ENCODE measurements at places on chromosomes 1 and 21. TPM values are rescaled to one million over a fixed set of nuclear protein-coding genes. Genes with fewer than 3 reads are reported as not detected.

- peak; percentile 72 for DNase-seq
These were observed 5.5 kb downstream of the AZIN2 start for GRCh38 chr1:33086384-33086850.

- DNase-seq: no peak
These were observed 20.8 kb downstream of the CTH start for GRCh38 chr1:70431874-70432273.

GRCh38 chr1:41807390-41807789, 111.3 kb downstream of the HIVEP3 start:
- DNase-seq: no peak

DNA sequence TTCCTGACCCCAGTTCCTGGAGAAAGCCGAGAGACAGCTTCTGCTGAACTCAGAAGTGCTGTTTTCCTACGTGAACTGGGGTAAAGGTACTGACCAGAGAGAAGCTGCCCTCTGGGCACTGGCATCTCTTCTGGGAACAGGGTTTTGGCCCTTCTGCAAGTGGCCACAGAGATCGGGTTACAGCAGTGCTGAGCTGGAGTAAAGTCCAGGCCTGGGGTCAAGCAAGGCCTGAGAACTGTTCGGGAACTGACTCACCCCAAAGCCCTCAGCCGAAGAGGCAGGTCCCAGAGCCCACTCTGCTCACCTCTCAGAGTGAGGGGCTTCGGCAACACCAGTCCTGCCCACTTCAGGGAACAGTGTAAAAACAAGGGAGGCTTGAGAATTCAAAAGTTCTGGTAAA, 177.2 kb upstream of the RUNX1 start:
- no peak for DNase-seq

DNA sequence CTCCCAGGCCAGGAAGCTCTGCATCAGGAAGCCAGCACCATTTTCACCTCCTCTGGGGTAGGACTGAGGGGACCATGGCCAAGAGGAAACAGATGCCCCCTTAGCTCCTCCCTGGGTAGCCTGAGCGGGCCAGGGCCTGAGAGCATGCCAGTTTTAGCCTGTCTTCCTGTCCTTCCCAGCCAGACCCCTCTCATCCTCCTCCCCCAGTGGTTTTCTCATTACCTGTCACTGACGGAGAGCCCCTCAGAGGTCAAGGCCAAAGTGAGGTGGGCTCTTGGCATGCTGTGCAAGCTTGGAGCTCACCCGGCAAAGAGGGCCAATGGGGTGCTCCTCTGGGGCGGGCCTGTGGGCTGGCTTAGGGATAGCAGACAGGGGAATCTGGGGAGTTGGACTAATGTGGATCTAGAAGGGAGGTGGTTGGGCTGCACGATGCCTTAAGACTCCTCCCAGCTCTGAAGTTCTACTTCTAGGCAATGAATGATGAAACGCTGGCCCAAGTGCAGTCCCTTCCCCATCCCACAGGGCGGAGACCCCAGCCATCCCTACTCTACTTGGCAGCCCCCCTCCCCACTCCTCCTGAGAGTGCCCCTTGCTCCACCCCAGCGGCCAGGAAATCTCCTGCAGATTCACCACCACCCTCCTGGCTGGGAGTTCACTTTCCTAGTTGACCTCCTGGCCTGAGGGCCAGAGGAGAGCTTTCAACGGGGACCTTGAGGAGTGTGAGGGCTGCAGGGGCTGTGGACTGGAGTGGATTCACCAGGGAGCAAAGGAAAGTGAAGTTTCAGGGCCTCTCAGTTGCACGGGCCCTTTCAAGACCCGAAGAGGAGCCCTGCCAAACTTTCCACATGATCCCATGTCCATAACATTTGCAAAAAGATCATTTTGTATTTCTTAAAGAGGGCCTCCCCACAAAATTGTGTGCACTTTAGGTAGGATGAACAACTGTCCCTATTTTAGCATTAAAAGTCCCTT, 9.4 kb upstream of the LMNA start:
- DNase-seq: no peak

DNA sequence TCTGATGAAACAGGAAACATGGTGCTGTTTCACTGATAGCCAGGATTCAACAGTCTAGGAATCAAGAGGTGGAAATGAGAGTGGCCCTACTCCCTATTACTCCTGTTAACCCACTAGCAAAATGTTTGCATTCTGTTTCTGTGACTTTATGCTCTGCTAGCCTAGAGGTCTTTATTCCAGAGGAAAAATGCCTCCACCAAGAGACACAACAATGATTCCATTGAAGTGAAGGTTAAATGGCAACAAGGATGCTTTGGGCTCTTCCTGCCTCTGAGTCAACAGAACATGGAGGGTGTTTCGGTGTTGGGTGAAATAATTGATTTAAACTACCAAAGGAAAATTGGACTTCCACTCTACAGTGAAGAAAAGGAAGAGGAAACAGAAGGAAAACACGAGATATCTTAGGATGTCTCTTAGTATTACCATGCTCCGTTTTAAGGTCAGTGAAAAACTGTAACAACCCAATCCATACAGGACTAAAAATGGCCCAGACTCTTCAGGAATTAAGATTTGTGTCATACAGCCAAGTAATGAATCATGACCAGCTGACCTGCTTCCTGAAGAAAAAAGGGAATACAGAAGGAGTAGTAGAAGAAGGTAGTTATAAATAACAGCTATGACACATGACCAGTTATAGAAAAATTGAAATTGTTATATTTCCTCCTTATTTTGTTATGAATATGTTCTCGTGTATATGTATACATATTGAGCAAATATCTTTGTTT, 1237.8 kb downstream of the NCAM2 start:
- DNase-seq: no peak

- DNase-seq: no peak
These were observed 42.6 kb downstream of the LMX1A start for GRCh38 chr1:165313903-165314302.

- no peak for DNase-seq
These were observed 611.1 kb downstream of the AJAP1 start for GRCh38 chr1:5265438-5266075.

DNA sequence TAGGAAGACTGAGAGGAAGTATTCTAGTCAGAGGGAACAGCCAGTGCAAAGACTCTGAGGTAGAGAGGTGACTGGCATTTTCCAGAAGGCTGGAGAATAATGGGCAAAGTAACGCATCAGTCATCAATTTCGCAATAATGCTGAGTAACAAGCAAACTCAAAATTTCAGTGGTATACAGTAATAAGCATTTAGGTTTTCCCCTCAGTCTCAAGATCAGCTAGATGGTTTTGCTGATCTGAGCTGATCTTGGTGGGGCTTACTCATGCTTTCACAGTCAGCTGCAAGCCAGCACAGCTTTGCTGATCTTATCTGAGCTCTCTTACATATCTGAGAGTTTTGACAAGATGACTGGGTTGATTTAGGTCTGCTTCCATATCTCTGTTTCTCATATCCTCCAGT, 108.7 kb downstream of the TSEN15 start:
- no peak for DNase-seq

DNA sequence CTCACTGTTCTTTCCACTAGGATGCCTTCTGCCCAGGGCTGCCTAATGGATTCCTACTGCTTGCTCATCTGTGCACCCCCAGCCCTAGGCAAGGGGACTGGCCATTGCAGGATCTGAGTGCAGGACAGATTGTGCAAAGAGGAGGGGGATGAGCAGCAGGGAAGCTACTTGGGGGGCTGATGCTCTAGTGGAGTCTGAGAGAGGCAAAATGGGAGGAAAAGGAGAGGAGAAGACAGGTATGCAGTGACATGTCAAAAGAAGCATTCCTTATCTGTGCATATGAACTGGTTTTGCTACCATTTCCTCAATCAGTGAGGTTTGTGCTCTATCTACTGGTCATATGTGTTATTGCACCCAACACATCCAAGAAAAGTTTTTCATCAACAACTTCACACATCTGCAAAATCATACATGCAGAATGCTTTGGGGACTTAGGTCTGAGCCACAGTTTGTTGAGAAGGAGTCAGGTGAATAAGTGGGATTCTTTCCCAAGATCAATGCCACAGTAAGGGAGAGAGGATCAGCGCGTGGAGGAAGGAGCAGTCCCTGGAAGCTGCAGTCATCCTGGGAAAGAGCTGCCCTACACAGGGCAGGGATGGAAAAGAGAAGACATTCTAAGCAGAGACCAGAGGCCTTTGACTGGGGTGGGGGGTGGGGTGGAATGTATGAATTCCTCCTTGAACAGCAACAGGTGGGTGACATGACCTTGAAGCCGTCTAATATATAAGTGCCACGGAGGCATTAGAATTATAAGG, 14.4 kb downstream of the SLC5A9 start:
- DNase-seq: peak; percentile 42

DNA sequence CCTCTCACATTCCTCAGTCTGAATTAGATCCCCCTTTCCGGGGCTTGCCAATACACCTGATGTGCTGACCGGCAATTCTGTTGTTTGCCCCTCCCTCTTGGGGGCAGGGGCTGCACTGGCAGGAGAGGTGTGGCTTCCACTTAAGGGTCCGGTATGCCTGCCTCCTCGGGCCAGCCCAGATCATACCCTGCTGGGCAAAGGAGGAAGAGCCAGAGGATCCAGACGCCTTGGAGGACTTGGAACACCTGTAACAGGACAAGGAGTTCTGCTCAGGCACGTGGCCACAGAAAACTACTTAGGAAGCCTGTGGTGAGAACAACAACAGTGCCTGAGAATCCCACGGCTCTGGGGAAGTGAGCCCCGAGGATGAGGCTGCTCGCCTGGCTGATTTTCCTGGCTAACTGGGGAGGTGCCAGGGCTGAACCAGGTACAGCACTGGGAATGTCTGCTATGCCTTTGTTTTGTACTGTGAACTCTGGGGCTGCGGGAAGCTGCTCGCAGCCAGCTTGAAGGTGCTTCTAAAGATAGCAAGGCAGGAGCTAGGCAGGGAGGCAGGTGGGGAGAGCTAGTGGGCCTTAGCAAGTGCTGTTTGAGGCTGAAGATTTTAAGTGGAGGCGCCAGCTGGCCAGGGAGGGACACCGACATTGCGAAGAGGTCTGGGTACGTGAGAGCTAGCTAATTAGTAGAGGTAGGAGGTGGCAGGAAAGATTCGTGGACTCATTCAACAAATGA, at the start of gene SMPDL3B:
TSS of gene SMPDL3B (plus strand) at position 183 of the 732 bp plus-strand sequence. CDS start at position 367, 184 bp downstream.
- peak; percentile 21 for DNase-seq

- DNase-seq: peak; percentile 75
These were observed 1.0 kb downstream of the EGLN1 start for GRCh38 chr1:231420959-231421545.

GRCh38 chr1:197464044-197464443, 196.0 kb downstream of the CRB1 start:
- DNase-seq: no peak

DNA sequence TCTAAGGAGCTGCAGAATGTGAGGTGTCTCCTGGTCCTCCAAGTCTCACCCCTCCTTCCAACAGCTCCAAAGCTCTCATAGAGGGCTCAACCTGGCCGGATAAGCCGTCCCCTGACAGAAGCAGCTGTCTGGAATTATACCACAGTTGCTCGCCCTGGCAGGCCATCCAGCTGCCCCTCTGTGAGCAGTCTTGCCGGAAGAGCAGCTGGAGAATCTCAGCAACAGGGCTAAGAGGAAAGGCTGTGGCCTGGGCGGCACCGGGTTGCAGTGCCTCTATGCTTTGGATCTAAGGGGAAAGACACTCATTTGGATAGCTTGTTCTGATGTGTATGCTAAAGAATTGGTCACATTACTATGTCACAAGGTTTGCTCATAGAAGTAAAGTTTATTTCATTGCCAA, 12.4 kb downstream of the TMCC2 start:
- no peak for DNase-seq

DNA sequence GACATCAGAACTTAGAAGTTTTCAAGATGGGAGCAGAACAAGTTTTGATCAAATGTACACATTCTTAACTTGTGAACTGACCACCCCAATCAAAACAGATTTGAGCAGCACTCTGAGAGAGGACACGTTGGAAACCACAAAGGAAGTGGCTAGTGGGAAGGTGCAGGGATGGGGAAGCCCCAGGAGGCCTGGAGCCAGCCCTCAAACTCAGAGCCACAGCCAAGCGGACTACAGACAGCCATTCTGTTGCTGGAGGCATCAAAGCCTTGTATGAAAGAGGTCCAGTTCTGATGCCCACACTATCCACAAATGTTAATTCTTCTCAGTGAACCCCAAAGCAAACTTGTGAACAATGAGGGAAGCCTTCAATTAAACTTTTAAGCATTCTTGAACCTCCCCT, 143.6 kb upstream of the RAB4A start:
- no peak for DNase-seq

GRCh38 chr1:95254959-95255358, 20.9 kb downstream of the RWDD3 start:
- DNase-seq: no peak

DNA sequence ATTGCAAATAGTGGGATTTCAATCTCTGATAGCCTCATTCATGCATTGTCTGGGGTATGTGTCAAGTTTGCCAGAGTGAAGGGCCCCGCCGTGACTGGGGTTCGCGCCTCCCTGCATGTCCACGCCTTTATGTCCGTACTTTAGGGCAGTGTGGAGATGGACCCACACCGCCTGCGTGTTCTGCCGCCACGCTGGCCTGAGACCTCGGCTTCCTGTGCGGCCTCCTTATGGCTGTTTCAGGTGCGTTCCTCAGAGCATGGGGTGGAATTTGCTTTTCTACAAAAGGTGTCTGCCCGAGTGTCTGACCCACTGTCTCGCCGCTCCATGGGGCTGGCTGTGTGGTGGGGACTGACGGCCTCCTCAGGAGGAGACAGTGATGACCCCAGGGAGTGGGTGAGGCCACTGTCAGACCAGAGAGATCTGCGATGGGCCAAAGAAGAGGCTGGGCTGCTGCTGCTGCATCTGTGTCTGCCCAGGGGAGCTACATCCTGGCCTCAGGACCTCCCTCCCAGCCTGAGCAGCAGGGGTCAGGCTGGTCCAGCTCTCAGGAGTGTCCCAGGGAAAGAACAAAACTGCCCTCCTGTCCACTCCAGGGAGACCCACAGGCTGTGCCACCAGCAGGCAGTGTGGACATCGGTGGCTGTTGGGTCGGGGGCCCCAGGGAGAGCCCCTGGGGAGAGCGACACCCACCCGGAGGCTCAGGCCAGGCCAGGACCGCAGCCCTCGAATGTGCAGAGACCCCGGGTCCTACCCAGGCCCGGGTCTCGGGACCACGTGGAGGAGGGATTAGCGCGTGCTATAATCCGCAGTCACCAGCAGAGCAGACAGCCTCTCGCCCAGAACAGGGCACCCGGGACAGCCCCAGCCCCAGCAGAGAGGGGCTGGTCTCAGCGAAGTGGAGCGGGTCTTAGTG, 9.8 kb upstream of the SLC19A1 start:
- DNase-seq: no peak

GRCh38 chr1:200737647-200738291, 924 bp upstream of the CAMSAP2 start:
- peak; percentile 12 for DNase-seq

Gene PTCH2
- 1.0 TPM for total RNA-seq

Gene EIF4G3
- total RNA-seq: 62.1 TPM

Gene CFAP107
- not detected for total RNA-seq

Gene PGBD5
- not detected for total RNA-seq

Gene HENMT1
- 0.84 TPM for total RNA-seq
